ENCODE measurements at places on chromosomes 6 and 20.

- no peak for DNase-seq
Observed at GRCh38 chr6:126285871-126286365, 54.0 kb upstream of the CENPW start.

GRCh38 chr20:4665591-4665990 lies 56.1 kb upstream of the PRND start:
- no peak for DNase-seq

DNA sequence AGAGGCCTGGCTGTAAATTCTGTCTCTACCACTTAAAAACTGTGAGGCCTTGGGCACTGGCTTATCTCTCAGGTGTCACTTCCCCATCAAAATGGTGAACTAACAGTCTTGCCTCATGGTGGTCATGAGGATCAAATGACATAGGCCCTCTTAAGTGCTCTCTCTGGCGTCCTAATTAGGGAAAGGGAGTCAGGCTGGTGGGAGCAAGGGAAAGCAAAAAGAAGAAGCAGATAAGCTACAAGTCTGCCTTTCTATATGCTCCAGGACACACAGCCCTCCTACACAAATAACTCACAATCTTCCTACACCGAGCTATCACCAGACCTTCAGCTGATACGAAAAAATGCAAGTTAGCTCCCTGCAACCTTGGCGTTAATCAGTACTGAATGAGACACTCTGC lies 19.5 kb upstream of the SLC22A16 start:
- no peak for DNase-seq

DNA sequence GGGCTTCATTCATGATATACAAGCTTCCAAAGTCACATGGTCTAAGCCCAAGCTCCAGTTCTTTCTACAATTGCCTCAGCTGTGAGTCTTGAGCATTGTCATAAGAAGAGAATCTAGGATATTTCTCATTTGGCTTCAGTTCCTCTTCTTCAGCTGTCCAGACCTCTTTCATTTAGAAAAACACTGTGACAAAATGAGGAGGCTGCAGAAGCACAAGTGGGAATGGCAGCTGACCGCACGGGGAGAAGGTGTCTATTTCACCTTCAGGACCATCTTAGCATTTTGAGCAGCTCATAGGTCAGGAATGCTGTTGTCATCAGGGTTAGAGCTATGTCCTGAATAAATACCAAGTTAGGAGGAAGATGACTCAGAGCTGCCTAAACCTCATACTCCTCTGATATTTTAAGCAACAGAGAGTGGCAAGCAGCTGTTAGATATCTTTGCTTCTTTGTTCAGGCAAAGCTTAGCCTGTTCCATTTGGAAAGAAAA lies 390.1 kb upstream of the CITED2 start:
- no peak for DNase-seq

- no peak for DNase-seq
Observed at GRCh38 chr6:27547157-27548075, 74.5 kb upstream of the ZNF184 start.

DNA sequence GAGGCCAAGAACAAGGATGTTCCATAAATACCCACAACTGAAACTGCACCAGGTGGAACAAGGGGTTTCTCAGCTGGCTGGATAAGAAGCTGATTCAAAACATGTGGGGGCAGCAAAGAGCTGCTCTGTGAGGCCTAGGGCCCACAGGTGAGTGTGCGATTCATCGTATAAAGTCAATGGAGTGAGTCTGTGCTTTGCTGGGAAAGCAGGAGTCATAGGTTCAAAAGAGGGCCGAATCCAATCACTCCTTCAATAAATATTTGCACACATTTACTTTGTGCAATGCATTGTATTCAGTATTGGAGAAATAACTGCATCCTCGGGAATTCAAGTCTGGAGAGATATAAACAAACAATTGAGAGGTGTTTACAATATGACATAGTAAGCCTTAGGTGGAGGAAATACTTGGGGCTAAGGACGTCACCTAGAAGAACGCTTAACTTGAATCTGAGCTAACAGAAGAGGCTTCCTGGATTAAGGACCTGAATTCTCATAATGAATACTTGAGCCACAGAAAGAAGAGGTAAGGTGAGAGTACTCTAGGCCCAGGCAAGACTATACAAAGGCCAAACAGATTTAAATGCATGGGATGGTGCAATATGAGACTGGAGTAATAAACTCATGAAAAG lies 83.7 kb upstream of the TMEM30A start:
- no peak for DNase-seq

All from NCI-H1417 treated with DMSO at 0.1 percent for 48 hours (cell line).